Activated T-cell treated with anti-CD3 and anti-CD28 coated beads, Interleukin-2, amount 50 U/mL, for 72 hours (primary cell): ENCODE measurements at places on chromosomes 7 and 10.

DNA sequence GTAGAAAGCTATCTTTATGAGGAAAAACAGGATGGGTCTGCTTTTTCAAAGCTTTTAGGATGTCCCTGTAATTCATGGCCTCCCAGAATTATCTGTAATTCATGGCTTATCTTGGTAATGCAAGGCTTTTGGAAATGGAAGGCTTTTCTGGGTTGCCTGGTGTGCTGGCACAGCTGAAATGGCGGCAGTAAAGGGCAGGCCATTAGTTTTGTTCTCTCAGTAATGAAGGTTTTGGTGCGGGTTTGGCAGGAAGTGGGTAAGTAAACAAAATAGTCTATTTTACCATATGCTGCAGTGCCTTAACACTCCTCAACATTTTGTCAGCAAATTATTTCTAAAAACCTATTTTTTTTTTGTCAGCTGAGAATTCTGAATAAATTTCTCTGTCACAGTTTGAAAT lies 69.3 kb downstream of the LRGUK start:
- DNase-seq, result no peak

DNA sequence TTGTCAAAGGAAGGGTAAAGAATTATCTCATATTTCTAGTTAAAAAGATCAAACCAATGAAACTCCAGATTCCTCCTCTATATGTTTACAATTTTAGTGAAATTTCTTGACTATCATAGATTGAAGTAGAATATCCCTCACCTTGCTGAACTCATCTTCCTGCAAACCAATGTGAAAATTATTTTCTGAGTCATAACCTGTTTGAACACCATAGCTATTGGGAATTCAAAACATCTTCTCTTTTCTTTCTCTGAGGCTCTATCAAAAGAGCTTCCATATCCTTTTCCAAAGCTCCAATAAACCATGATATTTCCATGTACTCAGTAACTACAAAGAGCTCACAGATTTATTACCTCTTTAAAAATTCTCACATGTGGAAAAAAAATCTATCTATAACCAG lies 134.3 kb downstream of the DOCK4 start:
- DNase-seq, result no peak

GRCh38 chr7:101964680-101965452 lies 147.4 kb downstream of the CUX1 start:
- DNase-seq, result no peak

GRCh38 chr10:80700252-80700651 lies 162.6 kb downstream of the SH2D4B start:
- no peak for DNase-seq
